ENCODE measurements at places on chromosomes 6 and 20.

DNA sequence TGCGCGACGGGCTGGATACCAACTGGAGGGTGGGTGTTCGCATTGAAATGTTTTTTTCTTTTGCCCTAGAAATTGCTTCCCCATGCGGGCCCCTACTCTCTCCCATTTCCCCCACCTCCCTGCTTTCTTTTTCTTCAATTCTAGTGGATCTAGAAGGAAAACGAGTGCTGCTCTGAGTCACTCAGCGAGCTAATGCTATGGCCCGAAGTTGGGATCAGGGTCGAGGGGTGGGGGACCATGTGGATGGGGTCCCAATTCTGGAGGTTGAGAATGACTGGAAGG is 71.5 kb downstream of the SOX4 start:
- no peak for DNase-seq

DNA sequence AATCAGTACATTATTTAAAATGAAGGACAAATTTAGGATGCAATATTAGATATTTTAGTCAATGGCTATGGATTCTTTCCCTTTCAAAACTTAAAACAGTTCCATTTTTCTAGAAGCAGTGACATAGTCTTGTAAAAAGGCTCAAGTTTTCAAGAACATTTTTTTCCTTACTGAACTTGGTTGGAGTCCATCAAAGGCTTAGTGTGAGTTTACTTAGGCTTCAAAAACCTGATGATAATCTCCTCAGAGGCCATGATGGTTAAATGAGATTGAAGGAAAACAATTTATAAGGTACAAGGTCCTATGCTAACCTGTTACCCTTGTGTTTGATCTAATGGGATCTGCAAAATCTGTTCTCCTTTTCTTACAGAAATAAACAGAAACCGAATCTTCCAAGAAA is 531.8 kb downstream of the UTRN start:
- no peak for DNase-seq

- no peak for DNase-seq
These were observed 50.4 kb downstream of the YTHDF1 start for GRCh38 chr20:63165356-63166192.

GRCh38 chr6:154164397-154164796 is 125.4 kb downstream of the OPRM1 start:
- peak; percentile 39 for DNase-seq

DNA sequence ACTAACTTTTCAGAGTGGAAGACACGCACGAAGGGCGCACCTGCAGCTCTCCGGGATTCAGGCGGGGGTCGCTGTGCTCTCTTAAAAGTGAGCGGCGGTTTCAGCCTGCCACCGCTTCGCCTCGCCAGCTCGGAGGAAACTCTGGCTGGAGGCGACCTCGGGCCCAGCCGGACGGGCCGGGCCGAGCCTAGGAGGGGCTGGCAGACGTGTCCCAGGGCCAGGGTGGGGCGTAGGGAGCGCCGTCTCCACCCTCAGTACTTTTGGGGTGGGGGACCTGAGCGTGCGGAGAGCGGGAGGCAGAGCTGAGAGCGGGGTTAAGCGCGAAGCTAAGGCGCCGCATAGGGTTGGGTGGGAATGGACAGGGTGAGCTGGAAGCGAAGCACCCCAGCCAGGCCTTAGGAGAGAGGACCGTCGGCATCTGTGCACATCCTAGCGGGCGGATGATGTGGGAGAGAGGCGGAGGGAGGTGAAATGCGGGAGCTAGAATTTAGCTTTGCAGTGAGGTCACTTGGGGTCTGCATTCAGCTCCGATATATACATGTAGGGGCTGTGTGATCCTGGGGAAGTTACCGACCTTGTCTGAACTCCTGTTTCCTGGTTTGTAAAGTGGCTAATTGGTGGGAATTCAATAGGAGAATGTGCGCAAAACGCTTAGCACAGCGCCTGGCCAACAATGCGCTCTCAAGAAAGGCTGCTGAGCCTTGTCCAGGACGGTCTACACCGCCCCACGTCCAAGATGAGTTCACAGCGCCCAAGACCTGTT is 6.5 kb upstream of the TFAP2A start:
- DNase-seq = no peak

DNA sequence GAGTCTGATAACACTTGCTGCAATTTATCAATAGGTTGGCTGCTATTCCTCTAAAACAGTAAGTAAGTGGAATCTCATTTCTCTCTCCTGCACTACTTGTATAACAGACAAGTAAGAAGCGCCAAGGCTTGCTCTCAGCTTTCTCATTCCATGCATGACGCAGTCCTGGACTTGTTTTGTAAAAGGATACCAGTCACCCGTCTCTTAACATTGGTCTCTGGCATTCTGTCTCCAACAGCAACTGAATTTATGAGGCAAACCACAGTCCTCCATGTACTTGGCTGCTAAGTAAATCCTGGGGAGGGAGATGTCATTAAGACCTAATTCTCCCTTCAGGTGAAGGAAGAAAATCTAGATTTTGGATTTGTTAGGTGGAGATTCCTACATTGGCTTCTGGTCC is 115.4 kb downstream of the OPN5 start:
- no peak for DNase-seq

- no peak for DNase-seq
These were observed 288.3 kb downstream of the TPBG start for GRCh38 chr6:82651845-82652335.

DNA sequence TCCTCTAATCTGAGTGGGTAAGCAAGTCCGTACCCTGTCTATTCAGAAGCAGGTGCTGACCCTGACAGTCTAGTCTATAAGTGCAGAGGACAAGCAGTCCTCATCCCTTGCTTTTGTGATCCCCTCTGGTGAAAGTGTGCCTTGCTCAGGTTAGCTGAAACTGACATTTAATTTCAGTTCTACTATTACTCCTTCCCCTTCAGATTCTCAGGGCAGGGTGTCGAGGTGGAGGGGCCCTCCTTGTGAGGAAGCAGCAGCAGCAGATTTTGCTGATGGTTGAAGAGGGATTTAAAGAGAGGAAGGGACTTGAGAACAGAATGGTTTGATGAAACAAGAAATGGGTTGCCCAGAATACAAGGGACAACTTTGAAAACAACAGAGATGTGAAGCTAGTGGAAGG is 309.3 kb downstream of the CLIC5 start:
- no peak for DNase-seq

DNA sequence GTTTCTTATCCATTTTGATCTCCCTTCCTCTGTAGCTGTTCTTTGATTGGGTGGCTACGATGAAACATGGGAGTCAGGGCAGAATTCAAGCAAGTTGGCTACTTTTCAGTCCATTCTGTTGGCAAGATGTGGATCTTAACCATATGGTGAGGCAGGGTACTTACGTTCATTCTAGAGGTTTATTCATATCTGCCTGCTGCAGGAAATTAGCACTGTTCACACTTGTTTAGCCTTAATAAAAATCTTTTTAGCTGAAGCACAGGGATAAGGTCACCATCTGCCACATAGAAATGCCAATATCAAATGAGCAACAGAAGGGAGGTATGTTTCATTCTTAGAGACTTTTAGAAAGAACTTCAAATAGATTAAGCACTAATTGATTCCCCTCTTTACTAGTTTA is 83.9 kb downstream of the GRIK2 start:
- DNase-seq = peak; percentile 71

- DNase-seq = no peak
These were observed 7.8 kb downstream of the SYNGAP1 start for GRCh38 chr6:33427585-33428223.

GRCh38 chr6:164266851-164267250 is 852.3 kb downstream of the QKI start:
- no peak for DNase-seq

GRCh38 chr20:37389241-37389747 is 43.4 kb downstream of the SRC start:
- no peak for DNase-seq

- no peak for DNase-seq
These were observed 6.3 kb downstream of the BRD2 start for GRCh38 chr6:32974541-32975308.

- DNase-seq = no peak
These were observed 78.2 kb upstream of the EEF1E1 start for GRCh38 chr6:8180327-8181159.

DNA sequence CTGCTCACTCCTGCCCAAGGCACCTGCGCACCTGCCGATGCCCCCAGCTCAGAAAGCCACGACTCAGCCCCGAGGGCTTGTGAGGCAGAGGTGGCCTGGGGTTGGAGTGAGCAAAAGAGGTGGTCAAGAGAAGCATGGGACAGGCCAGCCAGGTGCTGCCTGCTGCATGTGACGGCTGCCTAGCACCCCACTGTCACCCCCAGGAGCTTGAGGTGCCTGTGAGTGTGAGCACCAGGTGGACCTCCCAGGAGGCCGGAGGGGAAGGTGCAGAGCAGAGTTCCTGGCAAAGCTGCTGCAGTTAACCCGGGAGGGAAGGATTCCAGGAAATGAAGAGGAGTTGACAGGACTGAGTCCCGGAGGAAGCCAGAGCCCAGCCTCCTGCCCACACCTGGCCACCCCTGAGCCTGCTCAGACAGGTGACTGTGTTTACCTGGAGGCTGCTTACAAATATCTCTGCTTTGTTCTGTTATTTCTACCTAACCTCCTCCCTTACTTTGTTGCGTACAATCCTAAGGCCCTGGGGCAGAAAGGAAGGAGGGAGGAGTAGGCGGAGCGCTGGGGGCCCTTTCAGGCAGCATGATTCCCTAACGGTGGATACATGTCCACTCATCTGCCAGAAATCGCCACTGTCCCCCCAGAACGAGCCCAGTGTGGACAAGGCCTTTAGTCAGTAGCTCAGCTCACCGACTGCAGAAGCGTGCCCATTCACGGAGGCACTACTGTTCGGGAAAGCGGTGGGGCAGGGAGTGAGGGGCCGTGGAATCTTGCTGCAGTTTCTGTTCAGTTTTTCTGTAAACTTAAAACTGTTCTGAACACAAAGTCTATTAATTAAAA is 87.5 kb upstream of the MPC1 start:
- no peak for DNase-seq

DNA sequence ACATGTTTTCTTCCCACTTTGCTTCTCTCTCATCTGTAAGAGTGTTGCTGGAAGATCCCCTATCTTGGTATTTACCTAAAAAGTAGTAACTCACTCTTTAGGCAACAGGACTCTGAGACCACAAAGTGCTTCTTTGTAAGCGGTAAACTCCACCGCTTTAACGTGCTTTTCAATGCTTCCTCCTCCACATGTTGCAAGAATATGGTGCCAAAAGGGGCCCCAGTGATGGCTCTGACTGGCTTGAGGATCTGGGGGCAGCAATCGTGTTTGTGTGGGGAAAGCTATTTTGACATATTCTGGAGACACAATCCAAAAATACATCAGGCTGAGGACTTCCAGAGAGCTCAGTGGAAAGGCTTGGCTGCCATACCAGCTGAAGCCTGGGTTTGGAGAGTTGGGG is 12.4 kb upstream of the CPNE5 start:
- no peak for DNase-seq

GRCh38 chr6:56764081-56764566 is 121.4 kb upstream of the DST start:
- DNase-seq = no peak

DNA sequence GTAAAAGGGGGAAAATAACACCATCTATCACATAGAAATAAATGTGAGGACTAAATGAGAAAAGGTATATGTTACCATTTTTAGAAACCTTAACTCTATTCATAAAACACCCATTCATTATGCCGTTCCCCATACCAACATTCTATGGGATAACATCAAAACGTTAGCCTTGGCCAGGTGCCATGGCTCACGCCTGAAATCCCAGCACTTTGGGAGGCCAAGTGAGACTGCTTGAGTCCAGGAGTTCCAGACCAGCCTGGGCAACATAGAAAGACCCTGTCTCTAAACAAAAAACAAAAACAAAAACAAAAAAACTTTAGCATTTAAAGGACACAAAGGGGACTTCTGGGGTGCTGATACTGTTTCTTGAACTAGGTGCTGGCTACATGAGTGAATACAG is 1.3 kb downstream of the PIGU start:
- no peak for DNase-seq

- no peak for DNase-seq
These were observed 455.7 kb upstream of the SOX4 start for GRCh38 chr6:21137700-21138335.

DNA sequence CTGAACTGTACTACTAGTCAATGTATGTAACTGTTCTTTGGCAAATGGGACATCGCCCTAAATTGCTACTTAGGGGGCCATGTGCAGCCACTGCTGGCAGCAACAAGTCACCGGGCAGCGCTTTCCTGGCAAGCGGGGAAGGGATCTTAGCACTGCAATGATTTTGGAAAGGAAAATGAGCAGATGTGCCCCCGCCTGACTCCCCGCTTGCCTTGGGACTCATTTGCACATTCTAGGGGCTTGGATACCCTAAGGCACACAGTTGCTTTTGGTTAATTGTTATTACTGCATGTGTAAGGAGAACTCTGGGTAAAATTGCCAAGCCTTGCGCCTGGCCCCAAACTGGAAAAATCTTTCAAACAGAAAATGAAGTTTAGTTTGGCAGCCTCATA is 32.2 kb downstream of the CD83 start:
- no peak for DNase-seq

GRCh38 chr6:100350139-100350538 is 114.6 kb downstream of the SIM1 start:
- no peak for DNase-seq

DNA sequence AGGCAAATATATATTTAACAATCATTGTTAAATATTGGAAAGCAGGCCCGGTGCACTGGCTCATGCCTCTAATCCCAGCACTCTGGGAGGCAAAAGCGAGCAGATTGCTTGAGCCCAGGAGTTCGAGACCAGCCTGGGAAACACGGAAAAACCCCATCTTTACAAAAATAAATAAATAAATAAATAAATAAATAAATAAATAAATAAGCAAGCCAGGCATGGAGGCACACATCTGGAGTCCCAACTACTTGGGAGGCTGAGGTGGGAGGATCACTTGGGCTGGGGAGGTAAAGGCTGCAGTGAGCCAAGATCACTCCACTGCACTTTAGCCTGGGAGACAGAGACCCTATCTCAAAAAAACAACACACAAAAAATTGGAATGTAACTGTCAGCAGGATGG is 53.7 kb downstream of the ZFP64 start:
- DNase-seq = no peak

DNA sequence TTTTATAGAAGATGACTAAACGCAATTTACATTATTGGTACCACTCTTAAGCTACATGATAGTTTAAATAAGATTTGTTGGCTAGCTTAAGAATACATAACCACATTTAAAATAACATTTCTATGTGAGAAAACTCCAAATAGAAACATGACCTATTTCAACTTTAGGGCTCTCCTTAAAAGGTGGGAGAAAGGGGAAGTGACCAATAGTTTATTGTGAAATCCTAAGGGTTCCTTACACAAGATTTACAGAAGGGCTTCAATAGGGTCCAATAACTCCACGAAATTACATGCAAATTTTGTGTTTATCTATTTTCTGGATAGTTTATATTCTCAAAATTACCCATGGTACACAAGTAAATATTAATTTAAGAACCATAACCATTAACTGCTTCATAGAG is 91.6 kb upstream of the DST start:
- no peak for DNase-seq

- DNase-seq = no peak
These were observed 335.1 kb downstream of the HDGFL1 start for GRCh38 chr6:22904431-22904830.

DNA sequence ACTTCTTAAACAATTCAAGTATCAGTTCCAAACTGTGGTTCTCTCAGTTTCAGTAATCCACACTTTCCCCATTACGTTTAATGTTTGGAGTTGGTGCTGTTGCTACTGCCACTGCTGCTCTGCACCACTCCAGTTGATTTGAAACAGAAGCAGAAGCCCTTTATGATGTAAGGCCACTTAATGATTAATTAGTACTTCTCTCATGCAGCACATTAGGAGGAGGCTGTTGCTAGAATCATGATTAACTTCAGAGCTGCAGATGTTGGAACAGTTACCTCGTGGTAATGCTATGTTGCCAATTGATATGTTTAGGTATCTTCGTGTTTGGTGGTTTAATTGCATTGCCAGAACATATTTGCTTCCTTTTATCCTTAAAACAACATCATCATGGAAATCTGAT is 986.2 kb upstream of the CITED2 start:
- DNase-seq = no peak

All from cerebellar nuclear complex (tissue), 1 donor.